AG04450 (cell line): ENCODE measurements at places on chromosomes 1 and 21.

- DNase-seq: no peak
Observed at GRCh38 chr1:241810769-241811405, 37.1 kb upstream of the EXO1 start.

DNA sequence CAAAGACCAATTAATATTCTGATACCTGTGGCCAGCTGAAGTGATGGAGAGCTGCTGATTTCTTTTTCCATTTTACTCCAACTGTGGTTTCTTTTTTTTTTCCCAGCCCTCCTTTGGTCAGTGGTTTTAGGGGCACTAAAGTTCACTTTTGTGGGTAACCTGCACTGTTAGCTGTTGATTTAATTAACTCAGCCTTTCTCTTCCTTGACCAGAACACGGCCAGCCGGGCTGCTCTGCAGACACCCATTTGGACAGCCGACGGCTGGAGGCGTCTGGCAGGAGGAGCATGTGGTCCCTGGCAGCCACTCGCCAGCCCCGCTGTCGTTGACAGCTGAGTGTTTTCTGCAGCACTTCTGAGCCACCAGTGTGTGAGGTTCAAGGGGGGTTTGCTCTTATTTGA, 136.2 kb upstream of the RUNX3 start:
- DNase-seq: no peak

DNA sequence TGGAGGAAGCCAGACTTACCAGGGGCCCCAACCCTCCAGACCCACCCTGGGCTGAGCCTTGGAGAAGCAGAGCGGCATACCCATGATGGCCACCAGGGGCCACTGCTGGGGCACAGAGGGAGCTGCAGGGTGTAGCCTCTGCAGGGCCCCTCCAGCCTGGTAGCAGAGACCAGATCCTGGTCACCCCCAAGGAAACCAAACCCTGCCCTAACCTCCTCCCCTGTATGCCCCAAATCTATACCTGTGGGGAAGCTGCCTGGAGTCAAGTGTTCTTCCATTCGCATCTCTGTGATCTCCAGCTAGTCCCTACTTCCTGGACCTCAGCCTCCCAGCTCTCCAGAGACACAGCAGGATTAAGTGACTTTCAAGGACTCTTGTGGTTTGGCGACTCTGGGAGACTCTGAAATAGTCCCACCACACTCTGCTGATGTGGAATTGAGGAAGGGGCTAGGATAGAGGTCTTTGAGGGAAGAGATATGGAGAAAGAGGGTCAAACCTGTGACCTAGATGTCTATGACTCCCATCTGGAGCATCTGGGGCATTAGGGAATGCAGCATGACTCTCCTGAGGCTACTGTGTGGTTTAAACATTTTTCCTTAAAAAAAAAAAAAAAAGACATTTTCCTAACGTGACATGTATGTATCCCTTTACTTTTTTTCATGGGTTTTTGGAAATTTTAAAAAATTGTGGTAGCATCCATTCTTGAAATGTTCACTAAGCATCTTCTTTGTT, 119.2 kb upstream of the IPO9 start:
- no peak for DNase-seq

GRCh38 chr21:33660406-33660805, 18.1 kb downstream of the ITSN1 start:
- DNase-seq: no peak

GRCh38 chr1:110482662-110483307, 31.8 kb downstream of the PROK1 start:
- no peak for DNase-seq

DNA sequence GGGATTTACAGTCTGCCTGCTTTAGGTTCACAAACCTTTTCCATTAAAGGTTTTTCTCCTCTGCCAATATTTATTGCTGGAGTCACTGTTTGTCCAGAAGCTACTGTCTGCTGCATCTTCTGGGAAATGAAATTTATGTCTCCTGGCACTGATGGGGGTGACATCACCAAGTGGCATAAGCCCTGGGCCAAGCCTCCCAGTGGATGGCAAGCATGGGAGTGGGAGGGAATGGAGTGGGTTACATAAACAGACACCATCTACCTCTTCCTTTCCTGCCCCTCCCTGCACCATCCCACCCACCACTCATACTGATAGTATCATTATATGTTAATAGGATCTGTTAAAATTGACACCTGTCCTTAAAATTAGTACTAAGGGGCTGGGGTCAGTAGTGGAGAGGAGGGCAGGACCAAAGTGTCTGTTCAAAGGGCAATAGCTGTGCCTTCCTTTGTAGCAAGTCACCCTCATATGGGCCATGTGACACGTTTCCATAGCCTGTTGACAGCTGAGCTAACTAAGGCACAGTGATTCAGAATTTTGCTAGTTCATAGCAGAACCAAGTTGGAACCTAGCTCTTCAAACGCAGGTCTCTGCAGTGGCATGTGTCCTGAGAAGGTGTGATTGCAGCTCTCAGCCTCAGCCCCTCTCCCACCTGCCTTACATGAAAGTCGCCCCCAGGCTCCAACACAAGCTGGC, 71.0 kb downstream of the MAB21L3 start:
- DNase-seq: no peak

GRCh38 chr1:198493329-198493728, 47.2 kb downstream of the ATP6V1G3 start:
- DNase-seq: no peak

DNA sequence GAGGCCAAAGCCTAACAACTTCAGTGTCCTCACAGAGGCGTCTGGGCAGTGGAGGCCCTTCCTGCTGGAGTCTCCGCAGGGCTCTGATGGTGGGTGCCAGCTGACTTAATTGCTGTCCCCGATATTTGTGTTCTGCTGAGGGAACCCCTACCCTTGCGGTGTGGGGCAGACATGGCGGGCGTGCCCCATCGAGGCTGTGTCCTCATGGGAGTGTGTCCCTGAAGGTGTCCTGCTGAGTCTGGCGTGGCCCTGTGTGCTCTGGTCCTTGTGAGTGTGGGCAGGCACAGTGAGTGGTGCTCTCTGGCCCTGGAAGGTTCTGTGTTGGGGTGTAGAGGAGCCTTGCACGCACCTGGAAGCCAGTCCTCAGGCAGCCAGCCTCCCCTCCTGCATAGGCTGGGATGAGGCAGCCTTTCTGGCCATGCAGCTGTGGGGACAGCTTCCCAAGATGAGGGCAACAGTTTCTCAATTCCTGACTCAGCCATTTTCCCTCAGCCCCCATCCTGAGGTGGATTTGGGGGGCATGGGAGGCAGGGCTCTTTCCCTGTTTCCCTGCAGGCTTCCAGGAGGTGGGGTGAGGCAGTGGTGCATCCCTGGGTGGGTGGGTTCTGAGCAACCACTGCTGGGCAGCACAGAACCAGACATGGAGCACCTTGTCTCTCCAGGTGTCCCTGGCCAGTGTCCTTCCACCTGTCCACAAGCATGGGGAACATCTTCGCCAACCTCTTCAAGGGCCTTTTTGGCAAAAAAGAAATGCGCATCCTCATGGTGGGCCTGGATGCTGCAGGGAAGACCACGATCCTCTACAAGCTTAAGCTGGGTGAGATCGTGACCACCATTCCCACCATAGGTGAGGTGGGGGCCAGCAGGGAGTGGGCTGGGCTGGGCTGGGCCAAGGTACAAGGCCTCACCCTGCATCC, 6.5 kb downstream of the C1orf35 start:
- DNase-seq: no peak

DNA sequence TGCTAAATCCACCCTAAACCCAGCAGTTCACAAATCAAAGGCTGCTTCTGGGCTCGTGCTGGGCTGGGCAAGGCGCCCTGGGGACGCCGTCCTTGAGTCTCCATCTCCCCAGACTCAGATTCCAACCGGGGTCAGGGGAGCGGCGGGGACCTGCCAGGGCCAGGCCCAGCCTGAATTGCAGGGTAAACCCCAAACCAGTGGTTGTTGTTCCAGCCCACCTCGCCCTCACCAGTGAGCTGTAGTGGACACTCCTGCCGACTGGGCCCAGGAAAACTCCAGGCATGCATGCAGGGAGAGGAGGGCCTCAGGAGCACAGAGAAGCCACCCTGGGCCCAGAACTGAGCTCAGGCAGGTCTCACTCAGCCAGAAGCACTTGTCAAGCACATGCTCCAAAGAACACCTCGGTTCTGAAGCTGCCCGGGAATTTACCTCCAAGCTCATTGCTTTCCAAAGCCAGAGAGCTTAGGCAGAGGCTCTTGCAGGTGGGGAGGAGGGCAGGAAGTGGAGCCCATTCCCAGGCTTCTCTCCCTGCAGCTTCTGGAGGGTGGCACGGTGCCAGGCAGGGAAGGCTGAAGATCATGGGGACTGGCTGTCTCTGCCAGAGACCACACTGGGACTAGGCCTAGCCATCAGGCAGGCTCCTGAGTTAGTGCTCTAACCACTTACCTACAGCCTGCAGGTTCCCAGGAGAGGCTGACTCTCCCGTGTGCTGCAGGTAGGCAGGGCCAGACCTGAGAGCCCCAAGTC, 437.0 kb downstream of the MATN1 start:
- DNase-seq: no peak

DNA sequence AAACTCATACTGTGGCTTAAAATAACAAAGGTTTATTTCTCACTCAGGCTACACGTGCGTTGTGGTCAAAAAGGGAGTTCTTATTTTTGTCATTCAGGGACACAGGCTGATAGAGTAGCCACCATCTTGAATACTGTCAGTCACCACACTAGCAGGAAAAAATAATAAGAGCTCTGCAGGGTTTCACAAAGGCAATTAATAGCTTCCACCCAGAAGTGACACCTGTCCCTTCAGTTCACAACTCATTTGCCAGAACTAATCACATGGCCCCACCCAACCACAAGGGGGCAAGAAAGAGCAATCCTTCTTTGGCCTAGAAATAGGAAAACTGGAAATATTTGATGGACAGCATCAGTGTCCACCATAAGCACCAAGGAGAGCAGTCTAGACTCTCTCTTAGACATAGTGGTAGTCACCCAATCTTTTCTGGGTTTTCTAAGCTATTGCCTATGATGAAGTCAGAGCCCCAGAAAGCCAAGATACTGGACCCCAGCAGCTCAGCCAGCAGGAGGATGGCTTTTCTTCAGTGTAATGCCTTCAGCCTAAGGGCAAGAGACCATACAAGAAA, 8.2 kb downstream of the HAPLN2 start:
- no peak for DNase-seq

DNA sequence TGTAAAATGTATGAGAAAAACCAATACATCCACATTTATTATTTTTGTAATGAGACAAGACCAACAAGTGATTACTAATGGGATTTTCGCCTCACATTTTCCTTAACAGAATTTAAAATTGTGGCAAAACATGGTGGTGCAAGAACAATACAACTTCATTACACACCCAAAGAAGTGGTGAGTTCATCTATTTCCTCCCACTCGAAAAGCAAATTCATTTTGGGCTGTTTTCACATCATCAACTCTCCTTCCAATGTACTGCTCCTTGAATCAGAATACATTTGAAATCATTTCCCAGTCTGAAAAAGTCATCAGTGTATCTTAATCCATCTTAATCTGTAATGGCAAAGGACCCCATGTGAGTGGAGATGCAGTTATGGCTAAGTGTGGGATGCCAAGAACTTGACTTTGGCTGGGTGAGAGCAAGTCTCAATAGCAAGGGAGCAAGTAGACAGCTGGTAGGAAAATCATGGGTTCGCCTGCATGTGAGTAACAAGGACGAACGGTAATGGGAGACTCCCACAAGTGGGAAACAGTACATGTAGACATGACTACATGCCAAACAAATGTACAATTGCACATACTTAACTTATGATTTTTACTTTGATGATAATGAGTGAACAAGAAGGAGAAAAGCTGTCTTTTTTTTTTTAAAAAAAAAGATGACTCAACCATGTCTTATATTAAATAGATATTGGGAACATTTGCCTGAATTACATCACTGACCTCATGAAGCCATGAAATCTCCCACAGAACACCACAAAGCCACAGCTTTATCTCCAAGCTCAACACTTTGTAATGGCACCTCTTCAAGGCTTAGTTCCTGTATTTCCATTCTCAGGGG, 46.0 kb downstream of the RUNX1 start:
- peak; percentile 67 for DNase-seq

DNA sequence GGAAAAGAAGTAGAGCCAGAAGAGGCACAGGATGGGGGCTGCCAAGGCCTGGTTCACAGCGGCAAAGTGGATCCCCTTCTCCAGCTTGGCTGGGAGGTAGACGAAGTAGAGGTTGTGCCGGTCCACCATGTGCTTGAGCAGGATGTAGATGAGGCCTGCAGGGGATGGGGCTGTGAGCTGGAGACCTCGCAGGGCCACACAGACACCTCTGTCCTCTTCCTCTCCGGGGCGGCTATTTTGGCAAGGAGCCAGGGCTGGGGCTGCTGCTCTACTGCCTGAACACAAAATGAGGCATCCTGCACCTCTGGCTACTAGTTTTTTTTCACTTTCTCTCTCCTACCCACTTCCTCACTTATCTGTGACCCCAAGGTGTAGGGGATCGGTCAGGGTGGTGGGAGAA, 32.3 kb downstream of the TMEM63A start:
- no peak for DNase-seq

DNA sequence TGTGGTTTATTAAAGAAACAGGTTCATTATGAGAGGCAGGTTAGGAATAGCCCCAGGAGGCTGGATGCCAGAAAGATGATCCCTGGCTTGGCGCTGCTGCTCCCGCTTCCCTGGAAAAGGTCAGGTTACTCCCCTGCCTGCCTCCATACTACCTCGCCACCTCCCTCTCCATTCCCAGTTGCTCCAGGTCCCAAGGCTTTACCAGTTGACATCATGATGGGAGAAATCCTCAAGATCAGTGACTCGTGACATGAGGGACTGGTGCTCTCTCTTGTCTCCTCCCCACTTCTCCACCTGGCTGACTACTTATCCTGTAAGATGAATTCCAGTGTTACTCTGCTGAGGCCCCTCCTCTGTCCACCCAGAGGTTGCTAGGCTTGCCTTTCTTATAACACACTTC, 19.7 kb downstream of the VASH2 start:
- no peak for DNase-seq

GRCh38 chr1:2414297-2414958, 2.1 kb upstream of the PEX10 start:
- DNase-seq: peak; percentile 26

DNA sequence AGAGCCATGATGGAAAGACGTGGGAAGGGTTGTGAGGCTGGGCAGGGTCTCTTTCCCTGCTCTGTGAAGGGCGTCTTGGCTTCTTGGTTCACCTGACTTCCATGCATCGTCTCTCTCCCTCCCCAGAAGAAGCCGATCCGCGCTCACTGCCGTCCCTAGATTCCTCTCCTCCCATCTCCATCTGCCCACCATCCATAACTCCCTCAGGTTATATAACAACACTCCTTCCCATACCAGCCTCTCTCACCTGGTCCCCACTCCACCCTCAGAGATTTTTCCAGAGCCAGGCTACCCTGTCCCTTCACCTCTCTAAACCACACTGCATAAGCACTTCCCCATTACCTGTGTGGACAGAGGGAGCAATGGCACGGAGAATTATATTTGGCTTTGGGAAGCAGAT, 6.0 kb downstream of the KCND3 start:
- no peak for DNase-seq
